Pons (tissue), 1 donor: ENCODE measurements at places on chromosomes 5 and 9.

- DNase-seq: peak; percentile 51
These were observed 1059.8 kb upstream of the DMAC1 start for GRCh38 chr9:8859416-8859815.

DNA sequence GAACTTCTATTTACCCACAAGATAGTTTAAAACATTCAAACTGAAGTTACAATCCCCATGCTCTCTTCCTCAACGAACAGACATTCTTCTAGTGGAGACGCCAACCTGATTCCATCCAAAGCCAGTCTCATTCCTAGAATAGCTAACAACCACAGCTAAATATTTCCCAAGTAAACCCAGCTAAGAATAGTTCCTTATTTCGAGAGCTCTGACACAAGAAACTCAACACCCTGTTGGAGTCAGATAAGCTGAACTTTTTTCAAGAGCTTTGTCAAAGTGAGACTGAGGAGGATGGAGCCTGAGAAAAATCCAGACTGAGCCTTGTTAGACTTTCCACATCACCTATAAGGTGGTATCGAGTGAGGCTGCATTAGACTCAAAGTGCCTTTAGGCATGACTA lies 56.7 kb upstream of the RPS23 start:
- DNase-seq: no peak

- DNase-seq: no peak
These were observed 62.0 kb upstream of the RNU6ATAC start for GRCh38 chr9:134226221-134226930.

DNA sequence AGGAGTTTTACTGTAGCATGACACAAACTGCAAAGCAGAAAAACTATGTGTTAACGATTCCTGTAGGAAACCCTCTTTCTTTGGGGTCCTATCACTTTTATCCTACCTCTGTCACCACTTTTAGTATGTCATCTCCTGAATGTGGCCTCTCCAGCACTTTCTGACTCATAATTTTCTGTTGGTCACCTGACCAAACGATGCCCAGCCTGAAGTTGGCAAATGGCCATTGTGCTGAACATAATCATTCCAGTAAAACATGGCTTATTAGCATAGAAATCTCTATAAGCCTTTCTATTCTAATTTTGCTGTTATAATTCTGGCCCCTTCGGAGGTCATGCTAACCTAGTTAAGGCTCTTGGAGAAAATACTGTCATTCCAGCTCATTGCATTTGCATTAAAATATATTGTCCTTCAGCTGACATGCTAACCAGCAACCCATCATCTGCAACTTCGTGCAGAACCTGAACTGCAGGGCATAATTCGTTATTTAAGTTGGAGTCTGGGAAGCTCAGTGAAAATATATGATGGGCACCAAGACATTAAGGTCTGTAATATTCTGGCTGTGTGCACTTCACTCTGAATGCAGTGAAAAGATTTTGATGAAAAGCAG lies 140.3 kb downstream of the NMUR2 start:
- DNase-seq: no peak

GRCh38 chr5:151469386-151469785 lies 22.0 kb downstream of the SLC36A1 start:
- no peak for DNase-seq

- no peak for DNase-seq
These were observed 276.1 kb downstream of the ARRDC3 start for GRCh38 chr5:91106842-91107511.

- no peak for DNase-seq
These were observed 1.8 kb downstream of the SLC6A18 start for GRCh38 chr5:1226839-1227581.

DNA sequence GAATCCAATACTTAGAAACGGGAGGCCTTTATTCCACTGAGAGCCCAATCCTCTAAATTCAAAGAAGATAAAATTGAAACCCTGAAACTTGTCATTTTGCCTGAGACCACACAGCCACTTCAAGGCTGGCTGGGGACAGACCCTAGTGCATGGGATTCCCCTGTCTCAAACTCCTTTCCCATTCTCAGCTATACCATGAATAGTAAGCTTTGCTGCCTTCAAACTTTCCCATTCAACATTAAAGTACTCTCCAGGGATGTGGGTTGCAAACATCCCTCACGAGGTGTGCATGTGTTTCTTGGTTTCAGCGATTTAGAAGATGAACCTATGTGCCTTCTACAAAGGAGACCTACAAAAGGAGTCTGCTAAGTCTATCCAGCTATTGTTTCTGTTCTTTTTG lies 64.6 kb downstream of the GABRB2 start:
- no peak for DNase-seq

GRCh38 chr9:130642926-130643325 lies 21.5 kb upstream of the PRDM12 start:
- no peak for DNase-seq

- DNase-seq: peak; percentile 67
These were observed 509.4 kb upstream of the SEMA6A start for GRCh38 chr5:117084067-117084466.

GRCh38 chr5:61115968-61116367 lies 46.3 kb downstream of the SMIM15 start:
- DNase-seq: no peak

- DNase-seq: no peak
These were observed 102.3 kb downstream of the APBA1 start for GRCh38 chr9:69569738-69570451.

DNA sequence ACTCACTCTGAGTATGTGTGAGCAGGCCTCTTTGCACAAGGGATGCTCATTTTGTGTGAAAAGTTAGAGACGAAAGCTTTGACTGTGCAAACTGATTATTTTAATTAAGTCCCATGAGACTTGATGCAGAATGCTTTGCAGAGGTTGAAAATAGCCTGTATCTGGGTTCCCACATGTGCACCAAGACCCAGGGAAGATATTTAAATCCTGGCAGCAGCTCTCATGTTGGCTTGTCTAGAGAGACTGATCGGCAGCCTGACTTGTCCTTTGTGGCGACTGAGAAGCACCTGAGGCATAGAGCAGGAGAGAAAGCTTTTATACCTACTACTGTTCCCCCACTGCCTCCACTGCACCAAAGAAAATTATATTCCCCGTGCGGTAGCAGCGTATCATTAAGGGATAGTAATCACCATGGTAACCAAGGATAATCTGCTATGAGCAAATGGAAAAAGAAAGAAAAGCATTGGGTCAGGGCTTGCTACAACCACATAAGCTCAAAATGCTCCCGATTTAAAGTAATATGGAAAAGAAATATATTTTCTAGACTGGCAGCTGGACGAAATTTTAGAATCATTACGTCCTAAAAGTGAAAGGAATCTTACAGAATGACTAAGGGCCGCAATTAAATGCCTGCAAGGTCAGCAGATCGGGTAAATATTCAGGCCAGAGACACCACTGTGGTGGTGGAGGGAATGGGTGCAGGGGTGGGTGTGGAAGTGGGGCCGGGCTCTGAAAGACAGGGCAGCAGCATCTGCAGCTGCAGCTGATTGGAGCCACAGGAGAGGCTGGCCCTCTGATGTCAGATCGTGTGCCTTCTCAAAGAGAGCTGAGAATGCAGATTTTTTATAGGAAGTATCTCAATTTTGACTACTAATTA lies 135.3 kb upstream of the EPB41L4A start:
- DNase-seq: no peak

DNA sequence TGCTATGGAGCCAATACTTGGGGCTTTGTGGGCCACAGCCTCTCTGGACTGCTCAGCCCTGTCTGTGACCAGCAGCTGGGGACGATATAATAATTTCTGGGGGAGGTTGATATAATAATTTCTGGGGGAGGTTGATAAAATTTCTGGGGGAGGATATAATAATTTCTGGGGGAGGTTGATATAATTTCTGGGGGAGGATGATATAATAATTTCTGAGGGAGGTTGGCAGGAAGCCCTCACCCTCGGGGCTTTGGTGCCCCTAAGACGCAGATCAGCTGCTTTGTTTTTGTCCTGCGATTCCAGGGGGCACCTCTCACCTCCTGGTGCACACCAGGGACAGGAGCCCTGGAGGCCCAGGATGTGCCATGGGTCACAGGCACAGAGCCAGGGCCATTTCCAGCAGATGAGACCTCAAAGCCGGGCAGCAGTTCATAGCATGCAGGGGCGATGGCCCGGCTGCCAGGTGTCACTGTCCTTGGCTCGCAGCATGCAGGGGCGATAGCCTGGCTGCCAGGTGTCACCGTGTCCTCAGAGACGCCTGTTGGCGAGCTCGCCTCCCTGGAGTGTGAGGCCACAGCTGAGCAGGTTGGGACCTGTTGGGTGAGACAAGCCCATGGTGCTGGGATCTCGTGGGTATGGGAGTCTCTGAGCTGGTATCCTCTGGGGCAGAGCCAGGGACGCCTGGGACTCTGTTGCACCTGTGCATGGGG lies 3.8 kb upstream of the TOR4A start:
- no peak for DNase-seq

GRCh38 chr9:36207016-36207415 lies 16.3 kb downstream of the CLTA start:
- peak; percentile 92 for DNase-seq

- DNase-seq: no peak
These were observed 19.4 kb downstream of the USP20 start for GRCh38 chr9:129854588-129855110.

DNA sequence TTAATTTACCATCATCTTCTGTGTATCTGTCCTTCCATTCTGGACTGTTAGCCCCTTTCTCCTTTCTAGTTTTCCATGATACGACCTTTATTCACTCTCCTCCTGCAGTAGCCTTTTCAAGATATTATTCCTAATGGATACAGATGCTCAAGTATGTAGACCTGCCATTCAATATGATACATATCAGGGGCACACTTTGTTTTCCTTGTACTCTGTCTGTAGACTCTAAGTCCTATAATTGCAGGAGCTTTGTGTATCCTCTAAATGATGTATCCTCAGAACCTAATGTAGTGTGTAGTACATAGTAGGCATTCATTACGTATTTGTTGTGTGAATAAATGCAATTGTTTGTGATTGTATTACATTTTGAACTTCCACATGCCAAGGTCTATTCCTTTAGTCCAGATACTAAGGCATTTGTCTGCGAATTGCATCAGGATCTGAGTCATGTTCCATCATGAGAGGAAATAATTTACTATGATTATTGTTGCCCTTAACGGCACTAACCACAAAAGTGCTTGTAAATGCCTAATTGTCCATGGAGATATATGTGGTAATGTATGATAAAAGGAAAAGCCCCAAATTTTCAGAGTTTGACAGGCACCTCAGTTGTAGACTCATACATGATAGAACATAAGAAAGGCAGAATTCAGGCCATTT lies 57.1 kb upstream of the IZUMO3 start:
- DNase-seq: no peak
